Tibial nerve (tissue), 4 donors: ENCODE measurements at places on chromosomes 2 and 18. TPM values are rescaled to one million over a fixed set of nuclear protein-coding genes. Genes with fewer than 3 reads are reported as not detected.

The SERPINB4 gene
- not detected for total RNA-seq

The SLC8A1 gene
- 8.1 TPM for total RNA-seq

The TUBA4B gene
- total RNA-seq = not detected

The GALNT3 gene
- 1.2 TPM for total RNA-seq

GRCh38 chr2:54570925-54571694, 115.0 kb downstream of the SPTBN1 start:
- DNase-seq = no peak
- H3K4me3 ChIP-seq = no peak overlapping the region
- H3K36me3 ChIP-seq = no peaks in the 10 kb centered on the region
- no peaks in the 10 kb centered on the region for H3K27me3 ChIP-seq
- H3K4me1 ChIP-seq = peaks cover 98% of the 10 kb centered on the region

- DNase-seq = no peak
- no peak overlapping the region for H3K4me3 ChIP-seq
- H3K27me3 ChIP-seq = no peaks in the 10 kb centered on the region
- no peak overlapping the region for H3K27ac ChIP-seq
- peaks cover 6% of the 10 kb centered on the region for H3K4me1 ChIP-seq
Observed at GRCh38 chr2:33229646-33230045, 246.8 kb upstream of the RASGRP3 start.

DNA sequence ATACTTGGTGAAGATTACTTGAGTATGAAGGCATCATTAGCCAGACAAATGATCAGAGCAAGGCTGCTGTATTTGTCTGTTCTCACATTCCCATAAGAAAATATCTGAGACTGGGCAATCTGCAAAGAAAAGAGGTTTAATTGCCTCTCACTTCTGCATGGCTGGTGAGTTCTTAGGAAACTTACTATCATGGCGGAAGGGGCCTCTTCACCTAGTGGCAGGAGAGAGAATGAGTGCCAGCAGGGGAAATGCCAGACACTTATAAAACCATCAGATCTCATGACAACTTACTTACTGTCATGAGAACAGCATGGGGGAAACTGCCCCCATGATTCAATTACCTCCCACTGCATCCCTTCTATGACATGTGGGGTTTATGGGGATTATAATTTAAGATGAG, 452.3 kb downstream of the GALR1 start:
- no peaks in the 10 kb centered on the region for H3K36me3 ChIP-seq
- DNase-seq = no peak
- no peaks in the 10 kb centered on the region for H3K27me3 ChIP-seq

DNA sequence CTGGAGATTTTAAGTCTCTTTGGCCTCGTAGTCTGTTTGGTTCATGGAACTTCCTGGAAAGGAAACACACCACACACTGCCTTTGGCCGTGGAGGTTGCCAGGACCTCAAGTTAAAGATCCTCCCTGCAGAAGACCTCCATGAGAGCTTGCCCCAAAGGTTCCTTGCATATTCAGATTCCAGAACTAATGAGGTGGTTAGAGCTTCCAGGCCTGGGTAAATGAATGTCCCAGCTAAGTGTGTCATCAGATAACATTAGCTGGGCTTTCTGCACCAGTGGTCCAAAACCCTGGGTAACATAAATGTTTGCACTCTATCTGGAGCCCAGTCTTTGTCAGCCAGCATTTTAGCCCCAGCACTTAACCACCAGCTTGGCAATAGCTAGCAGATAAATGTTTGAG, 122.1 kb upstream of the EML6 start:
- H3K4me3 ChIP-seq = no peak overlapping the region
- H3K27me3 ChIP-seq = no peaks in the 10 kb centered on the region
- H3K4me1 ChIP-seq = peaks cover 95% of the 10 kb centered on the region
- H3K27ac ChIP-seq = peak overlapping the region; percentile 44

DNA sequence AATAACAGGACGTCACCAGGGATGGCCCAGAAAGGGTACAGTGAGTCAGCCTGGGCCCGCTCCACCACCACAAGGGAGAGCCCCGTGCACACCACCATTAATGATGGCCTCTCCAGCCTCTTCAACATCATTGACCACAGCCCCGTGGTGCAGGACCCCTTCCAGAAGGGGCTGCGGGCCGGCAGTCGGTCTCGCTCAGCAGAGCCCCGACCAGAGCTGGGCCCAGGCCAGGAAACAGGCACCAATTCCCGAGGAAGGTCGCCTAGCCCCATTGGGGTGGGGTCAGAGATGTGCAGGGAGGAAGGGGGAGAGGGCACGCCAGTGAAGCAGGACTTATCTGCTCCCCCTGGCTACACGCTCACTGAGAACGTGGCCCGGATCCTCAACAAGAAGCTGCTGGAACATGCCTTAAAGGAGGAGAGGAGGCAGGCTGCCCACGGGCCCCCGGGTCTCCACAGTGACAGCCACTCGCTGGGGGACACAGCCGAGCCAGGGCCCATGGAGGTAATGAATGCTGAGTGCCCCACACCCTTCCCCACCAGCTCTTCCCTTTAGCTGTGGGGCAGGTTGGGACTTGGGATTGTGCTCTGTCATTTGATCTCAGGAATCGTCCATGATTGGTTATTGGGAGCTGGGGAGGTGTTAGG, 120.5 kb downstream of the MTCL1 start:
- H3K4me1 ChIP-seq = no peaks in the 10 kb centered on the region
- H3K27me3 ChIP-seq = no peaks in the 10 kb centered on the region
- no peak overlapping the region for H3K27ac ChIP-seq
- no peak overlapping the region for H3K4me3 ChIP-seq
- H3K36me3 ChIP-seq = peaks cover 37% of the 10 kb centered on the region

GRCh38 chr18:10182009-10182624, 268.3 kb downstream of the VAPA start:
- no peaks in the 10 kb centered on the region for H3K4me1 ChIP-seq
- no peak overlapping the region for H3K27ac ChIP-seq
- no peak for DNase-seq
- no peaks in the 10 kb centered on the region for H3K27me3 ChIP-seq
- H3K36me3 ChIP-seq = no peaks in the 10 kb centered on the region
- H3K4me3 ChIP-seq = no peak overlapping the region
